ENCODE measurements at places on chromosomes 6 and 20.

GRCh38 chr6:136657666-136658065 lies 107.4 kb upstream of the MAP7 start:
- DNase-seq = no peak

GRCh38 chr6:36702656-36703055 lies 5.0 kb downstream of the RAB44 start:
- no peak for DNase-seq

DNA sequence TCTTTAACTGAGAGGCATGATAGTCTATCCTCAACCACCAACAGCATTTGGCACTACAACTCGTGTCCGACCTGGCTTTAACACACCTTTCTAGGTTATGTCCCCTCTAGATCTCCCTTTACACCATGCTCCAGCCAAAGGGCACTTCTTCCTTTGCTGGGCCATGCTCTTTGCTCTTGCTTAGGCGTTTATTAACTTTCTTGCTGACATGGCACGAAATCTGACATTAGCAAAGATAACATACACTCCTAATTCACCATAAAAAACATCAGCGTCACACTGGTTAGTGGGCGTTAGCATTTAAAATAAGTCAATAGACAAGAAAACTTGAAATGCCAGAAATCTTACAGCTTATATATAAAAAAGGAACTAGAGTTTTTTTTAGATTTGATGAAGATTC lies 47.3 kb upstream of the ADGRG6 start:
- DNase-seq = no peak

GRCh38 chr6:158206740-158207421 lies 38.7 kb downstream of the GTF2H5 start:
- DNase-seq = no peak

DNA sequence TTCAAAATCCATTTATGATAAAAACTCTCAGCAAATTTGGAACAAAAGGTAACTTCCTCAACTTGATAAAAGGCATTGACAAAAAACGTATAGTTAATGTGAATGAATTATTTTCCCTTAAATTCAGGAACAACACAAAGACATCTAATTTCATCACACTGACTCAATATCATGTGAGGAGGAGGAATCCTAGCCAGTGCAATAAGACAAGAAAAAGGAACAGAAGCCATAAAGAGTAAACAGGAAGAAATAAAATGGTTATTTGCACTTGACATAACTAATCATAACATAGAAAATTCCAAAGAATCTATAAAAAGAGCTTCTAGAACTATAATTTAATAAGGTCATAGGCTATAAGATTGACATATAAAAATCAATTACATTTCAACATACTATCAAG lies 31.4 kb downstream of the CHD6 start:
- no peak for DNase-seq

DNA sequence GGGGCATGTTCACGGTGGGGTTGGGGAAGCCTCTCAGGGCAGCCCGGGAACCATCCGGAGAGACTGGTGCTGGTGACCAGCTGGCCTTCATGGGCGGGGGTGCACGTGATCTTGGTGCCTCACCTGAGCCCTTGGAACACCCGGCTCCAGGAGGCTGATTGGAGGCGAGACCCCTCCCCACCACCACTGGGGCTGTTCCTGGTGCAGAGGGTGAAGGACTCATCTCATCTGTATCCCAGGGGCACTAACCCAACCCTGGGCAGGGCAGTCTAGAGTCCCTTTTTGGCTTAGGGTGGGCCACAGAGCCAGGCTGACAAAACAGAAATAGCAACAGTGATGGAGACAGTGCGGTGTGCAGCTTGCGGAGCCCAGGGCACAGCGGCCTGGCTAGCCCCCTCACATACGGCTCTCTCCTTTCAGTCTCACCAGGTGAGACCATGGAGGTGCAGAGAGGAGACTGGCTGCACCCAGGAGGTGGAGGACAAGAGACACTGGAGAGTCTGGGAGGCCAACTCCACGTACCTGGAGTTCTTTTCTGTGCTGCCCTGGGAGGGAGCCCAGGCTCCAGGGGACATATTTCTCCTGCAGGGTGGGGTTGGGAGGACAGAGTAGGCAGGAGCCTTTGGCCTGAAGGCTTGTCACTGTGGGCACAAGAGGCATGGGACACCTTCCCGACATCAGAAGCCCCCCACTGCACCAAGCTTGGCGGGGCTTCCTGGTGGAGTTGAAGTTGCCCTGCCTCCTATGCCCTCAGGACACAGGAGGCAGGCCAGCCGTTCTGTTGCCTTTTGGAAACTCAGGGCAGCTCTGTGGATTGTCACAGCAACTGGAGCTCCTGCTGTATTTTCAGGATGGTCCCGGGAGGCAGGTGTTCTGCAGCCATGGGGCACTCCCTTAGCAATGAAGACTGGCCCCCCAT lies 106.0 kb downstream of the SYCP2 start:
- no peak for DNase-seq

DNA sequence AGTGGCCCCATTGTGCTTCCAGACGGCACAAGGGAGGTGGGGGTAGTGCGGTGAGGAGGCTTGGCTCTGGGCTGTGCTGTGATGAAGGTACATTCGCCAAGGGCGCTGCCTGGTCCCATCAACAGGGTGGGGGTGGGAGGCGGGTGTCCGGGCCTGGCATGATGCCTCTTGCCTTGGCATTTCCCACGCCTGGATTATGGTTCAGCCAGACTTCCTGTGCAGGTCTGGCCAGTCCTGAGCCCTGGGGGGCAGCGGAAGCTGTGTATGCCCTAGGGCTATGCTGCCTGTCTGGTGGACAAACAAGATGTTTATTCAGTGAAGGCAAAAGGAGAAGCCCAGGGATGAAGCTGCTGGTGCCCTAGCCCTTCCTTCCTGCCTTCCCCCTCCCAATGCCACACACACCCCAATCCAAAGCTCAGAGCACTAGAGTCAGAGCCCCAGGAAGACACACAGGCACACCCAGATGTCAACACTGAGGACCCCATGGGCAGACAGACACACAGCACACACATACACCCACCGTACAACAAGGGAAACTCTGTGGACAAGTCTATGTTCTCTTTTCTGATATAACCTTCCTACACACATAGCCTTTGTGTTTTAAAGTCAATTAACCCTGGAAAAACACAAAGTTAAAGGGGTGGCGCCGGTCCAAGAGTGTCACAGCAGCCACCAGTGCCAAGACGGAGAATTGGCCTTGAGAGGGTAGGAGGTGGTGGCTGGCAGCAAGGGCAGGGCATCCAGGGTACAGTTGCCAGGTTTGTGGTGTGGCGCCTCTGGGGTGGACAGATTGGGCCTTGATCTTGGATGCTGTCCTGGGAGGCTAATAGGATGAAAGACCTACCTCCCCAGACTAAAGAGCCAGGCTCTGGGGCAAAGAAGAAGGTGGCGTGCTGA lies 54.7 kb upstream of the SAYSD1 start:
- no peak for DNase-seq

DNA sequence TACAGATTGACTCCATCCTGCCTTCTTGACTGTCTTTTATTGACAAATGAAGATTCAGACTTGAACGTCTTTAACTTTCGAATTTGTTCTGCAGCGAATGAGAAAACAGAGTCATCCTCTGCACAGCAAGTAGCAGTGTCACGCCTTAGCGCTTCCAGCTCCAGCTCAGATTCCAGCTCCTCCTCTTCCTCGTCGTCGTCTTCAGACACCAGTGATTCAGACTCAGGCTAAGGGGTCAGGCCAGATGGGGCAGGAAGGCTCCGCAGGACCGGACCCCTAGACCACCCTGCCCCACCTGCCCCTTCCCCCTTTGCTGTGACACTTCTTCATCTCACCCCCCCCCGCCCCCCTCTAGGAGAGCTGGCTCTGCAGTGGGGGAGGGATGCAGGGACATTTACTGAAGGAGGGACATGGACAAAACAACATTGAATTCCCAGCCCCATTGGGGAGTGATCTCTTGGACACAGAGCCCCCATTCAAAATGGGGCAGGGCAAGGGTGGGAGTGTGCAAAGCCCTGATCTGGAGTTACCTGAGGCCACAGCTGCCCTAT lies 12.2 kb downstream of the BRD2 start:
- DNase-seq = no peak
